ENCODE measurements at places on chromosomes 3 and 15. TPM values are rescaled to one million over a fixed set of nuclear protein-coding genes. Genes with fewer than 3 reads are reported as not detected.

SEMA7A gene
- 3.3 TPM for polyA plus RNA-seq

- peaks cover 90% of the 10 kb centered on the region for H3K27me3 ChIP-seq
- no peak for DNase-seq
- H3K36me3 ChIP-seq = no peaks in the 10 kb centered on the region
- no peak overlapping the region for H3K27ac ChIP-seq
These were observed 2.2 kb upstream of the NR2F2 start for GRCh38 chr15:96328181-96328876.

GRCh38 chr3:24145481-24145880, 200.4 kb downstream of the NR1D2 start:
- no peak overlapping the region for H3K27ac ChIP-seq
- DNase-seq = peak; percentile 20
- no peaks in the 10 kb centered on the region for H3K36me3 ChIP-seq
- H3K4me3 ChIP-seq = no peak overlapping the region
- H3K4me1 ChIP-seq = no peaks in the 10 kb centered on the region
- H3K27me3 ChIP-seq = no peaks in the 10 kb centered on the region

DNA sequence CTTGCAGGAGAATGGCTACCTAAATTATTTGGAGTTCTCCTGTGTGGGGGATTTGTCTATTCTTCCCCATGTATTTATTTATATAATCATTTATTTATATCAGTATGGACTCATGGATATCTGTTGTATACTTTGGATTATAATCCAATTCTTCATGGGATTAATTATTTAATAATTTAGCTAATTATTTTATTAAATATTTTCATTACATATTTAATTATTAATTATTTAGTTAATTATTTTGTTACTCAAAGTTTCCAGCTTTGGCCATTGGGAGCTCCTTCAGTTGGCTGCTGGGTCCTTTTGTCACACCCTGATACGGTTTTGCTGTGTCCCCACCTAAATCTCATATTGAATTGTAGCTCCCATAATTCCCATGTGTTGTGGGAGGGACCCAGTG, 3.3 kb upstream of the PRR20G start:
- H3K36me3 ChIP-seq = no peaks in the 10 kb centered on the region
- H3K4me1 ChIP-seq = no peaks in the 10 kb centered on the region
- no peak for DNase-seq

DNA sequence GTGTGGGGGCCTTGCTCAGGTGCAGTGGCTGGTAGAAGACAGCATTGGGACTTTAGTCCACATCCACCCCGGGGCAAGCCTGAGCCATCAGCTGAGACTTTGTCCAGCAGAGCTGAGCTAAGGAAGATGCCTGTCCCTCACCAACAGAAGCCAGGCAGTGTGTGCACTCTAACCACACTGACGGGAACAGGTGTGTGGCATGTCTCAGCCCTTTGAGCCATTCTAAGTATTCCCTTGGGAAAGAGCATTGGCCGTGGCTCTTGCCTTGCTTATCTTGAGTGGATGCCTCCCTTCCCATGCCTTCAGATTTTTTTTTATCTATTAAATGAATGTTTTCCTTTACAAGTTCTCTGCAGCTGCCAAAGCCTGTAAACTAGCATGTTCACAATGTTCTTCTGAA, 3.5 kb downstream of the GABRA5 start:
- peaks cover 66% of the 10 kb centered on the region for H3K27me3 ChIP-seq
- H3K27ac ChIP-seq = no peak overlapping the region
- no peaks in the 10 kb centered on the region for H3K4me1 ChIP-seq
- H3K36me3 ChIP-seq = no peaks in the 10 kb centered on the region

DNA sequence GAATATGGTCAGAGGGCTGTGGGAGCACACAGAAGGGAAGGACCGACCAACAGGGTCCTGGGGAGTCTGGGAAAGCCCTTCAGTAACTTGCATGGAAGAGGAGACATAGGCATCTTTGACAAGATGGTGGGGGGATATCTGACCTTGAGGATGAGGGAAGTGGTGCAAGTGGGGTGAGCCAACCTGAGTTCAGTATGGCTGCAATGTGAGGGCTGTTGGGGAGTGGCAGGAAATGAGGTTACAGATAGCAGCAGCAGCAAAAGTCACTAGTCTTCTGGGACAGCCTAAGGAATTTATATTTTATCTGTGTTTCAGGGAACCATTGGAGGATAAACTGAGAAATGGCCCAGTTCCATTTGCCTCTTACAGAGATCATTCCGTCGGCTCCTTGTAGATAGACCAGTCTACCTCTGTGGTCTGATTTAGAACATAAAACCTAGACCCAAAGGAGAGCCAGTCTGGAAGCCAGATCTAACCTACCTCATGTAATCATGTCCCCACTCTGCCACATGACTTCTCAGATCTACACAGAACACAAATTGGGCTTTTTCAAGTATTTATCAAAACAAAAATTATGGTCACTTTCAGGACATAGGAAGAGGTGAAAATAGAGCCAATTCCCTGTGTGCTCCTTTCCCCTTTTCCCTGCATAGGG, 75.6 kb downstream of the ST6GAL1 start:
- DNase-seq = no peak
- H3K27ac ChIP-seq = no peak overlapping the region
- no peak overlapping the region for H3K4me3 ChIP-seq
- H3K27me3 ChIP-seq = no peaks in the 10 kb centered on the region
- no peaks in the 10 kb centered on the region for H3K36me3 ChIP-seq

All from cardiac muscle cell (in vitro differentiated cells and primary cell).